ENCODE measurements at places on chromosomes 5 and 9.
A peak's percentile ranks its signal among the peaks of the same experiment; 100 is the strongest.

DNA sequence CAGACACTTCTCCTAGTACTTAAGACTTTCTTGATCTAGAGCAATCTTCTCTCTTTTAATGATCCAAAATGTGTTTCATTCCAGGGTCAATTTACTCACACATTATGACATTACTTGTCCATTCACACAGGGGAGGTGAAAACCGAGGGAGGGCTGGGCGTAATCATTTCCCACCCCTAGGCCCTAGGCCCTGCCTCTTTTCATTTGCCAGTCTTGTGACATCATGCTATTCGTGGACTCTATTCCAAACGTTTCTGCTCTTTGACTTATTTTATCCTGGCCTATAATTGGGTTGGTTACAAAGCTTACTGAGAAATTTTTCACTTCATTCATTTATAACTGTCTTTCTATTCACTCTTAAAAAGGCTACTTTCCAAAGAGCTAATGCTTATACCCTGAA, 2.4 kb downstream of the DCAF12 start:
- peak; percentile 91 for DNase-seq

- no peak for DNase-seq
Observed at GRCh38 chr5:155926031-155926430, 400.9 kb upstream of the SGCD start.

DNA sequence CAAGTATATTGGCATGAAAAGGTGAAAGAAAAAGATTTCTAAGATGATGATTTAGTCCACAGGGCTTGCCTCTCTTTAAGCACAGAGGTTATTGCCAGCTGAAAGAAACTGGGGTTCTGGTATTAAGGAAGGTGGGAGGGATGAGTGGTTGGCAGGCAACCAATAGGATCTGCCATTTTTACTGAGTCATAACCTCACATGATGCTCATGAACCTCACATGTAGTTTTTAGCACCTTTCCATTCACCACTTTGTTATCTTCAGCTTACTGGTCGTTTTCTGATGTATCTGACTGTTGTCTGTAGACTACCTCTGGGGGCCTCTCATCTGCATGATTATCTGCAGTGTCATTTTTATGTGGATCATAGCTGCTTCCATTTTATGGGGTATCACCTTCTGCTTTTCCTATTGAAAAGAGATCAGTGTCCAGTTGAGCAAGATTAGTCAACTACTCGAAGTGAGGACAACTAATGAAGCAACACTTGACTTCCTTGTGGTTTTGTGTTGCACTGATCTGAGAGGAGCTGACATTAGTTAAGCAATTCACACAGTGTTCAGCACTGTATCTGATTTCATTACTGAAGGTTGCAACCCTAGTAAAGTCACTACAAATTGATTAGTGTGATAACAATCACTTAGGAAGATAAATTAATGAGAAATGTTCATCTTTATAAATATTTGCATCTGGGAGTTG, 186.3 kb downstream of the SGCD start:
- DNase-seq = peak; percentile 45

DNA sequence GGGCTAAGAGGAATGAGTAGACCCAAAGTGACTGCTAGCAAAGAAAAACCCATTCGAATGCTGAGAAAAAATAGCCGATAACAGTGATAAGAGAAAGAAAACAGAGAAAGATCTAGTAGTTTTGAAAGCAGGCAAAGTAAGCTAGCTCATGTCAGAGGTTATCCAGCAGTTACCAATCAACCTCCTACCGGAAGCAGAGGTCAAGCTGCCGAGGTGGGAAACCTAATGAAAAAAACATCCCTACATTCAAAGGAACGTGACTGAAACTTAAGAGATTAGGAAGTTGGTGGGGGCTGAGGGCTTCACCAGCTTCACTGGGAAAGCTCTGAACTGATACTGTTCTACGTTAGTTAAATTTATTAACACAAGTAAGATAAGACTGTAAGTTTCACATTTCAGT, 32.6 kb downstream of the SSBP2 start:
- DNase-seq = no peak

GRCh38 chr9:107530679-107531078, 41.1 kb upstream of the KLF4 start:
- peak; percentile 73 for DNase-seq

GRCh38 chr9:137309368-137310188, 7.5 kb upstream of the NRARP start:
- no peak for DNase-seq

- DNase-seq = no peak
Observed at GRCh38 chr9:134712243-134712642, 70.6 kb downstream of the COL5A1 start.

DNA sequence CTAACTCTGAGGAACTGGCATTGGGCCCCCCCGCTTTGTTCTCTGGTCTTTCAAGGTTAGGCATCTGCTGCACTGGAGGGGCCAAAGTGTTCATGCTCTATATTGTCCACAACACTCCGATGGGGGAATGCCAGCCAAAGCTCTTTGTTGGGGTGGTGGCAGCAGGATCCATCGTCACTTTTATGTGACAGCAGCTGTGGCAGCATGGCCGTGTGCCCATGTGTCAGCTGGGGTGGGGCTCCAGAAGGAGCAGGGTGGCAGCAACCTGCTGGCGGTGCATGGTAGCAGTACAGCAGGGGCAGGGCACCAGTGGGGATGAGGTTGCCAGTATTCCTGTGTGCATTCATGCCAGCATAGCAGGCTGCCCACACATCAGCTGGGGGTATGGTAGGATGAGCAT, 28.2 kb downstream of the ITGA2 start:
- no peak for DNase-seq

DNA sequence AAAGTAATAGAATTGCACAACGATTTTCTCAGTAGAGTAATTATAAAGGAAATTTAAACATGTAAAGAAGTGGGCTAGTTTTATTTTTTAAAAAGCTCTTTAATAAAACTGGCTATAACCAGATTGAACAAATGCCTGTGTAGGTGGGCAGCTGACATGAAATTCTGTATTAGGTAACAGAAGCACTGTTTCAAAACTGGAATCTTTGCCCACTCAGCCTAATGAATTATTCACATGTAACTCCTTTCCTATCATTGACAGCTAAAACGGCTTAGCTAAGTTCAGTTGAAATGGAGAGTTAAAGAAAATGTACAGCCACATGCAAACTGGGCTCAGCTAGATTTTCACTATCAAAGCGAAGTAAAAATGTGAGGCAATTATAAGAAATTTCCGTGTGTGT, 1300.1 kb upstream of the ACO1 start:
- no peak for DNase-seq

DNA sequence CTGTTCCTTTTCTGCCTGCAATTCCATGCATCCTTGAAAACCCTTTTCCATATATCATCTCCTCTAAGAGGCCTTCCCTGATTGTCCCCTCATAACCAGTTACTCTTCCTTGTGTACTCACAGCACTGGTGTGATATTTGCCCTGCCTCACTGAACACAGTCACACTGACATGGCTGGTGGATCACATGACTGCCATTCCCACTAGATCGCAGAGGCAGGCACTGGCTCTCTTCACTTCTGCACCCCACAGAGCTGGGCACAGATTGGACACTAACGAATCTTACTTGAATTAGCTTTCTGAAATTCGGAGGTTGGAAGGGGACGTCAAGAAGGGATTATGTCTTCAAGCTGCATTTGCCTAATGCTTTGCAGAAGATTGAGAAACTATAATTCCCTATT, 208.0 kb downstream of the PAPPA start:
- DNase-seq = no peak

DNA sequence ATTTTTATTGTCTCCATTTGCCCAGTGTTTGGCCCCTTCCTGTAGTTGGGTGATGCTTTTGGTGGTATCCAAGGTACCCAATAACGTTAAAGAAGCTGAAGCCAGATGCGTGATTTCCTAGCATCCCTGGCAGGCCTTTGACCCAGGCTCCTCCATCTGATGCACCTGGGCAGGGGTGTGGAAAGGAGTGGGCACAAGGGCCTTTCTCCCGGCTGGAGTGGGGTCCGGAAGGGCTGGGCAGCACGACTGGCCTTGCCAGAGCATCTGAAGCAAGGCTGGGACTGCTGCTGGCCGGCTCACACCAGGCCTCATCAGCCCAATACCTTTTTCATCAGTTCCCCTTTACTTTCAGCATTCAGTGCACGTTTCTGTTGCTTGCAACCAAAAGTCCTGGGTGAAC, 220.2 kb downstream of the FANCC start:
- DNase-seq = no peak

DNA sequence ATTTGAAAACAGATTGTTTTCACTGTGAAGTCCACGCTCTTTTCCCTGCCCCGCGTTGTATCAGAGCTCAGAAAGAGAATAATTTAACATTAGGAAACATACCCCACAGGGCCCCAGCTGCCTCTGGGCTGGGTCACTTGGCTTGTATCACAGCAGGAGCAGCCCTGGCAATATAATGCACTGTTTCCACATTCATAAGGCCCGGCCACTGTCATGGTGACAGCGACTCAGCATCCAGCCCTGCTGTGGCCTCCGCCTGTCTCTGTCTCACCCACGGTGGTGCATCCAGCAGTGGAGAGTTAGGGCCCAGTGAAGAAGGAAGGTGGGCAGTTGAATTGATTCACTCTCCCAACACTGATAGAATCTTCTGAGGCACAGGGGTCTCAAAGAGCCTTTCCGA, 188.9 kb downstream of the NSG2 start:
- DNase-seq = no peak

GRCh38 chr9:92718086-92719001, 46.3 kb downstream of the BICD2 start:
- no peak for DNase-seq

DNA sequence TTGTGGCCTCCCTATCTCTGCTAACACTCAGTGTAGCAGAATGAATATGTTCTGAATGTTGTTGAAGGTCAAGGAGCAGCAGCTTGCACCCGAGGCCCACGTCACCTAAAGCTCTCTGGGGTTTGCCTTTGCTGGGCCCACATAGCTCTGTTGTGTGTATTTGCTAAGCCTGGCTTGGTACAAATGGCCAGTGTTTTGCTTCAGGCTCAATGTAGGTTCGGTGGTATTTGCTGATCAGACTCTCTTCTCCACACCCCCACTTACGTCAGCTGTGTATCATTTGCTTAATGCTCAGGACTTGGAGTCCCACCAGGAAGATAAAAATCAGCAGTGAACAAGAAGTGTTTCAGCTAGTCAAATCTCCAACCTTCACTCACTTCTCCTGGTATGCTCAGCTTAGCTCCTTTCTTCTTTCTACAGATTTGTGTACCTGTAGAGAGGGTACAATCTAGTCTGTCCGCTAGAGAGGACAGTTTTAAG, 4.8 kb upstream of the RFESD start:
- DNase-seq = no peak

DNA sequence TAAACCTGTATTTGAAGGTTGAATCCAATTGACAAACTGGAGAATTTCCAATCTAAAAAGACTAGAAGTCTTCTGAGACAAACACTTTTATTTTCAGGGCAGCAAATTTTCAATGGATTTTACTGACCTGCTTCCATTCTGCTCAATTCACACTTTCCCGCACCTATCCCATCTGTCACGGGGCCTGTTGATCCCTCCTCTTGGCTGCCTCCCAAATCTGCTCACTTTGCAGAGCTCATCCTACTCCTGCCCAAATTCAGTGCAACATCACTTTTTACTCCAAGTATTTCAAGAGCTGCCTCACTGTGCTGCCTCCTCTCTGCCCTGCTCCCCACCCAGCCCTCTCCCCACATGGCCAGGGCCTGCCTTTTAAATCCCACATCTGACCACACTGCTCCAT, 35.1 kb downstream of the GOLM1 start:
- no peak for DNase-seq

DNA sequence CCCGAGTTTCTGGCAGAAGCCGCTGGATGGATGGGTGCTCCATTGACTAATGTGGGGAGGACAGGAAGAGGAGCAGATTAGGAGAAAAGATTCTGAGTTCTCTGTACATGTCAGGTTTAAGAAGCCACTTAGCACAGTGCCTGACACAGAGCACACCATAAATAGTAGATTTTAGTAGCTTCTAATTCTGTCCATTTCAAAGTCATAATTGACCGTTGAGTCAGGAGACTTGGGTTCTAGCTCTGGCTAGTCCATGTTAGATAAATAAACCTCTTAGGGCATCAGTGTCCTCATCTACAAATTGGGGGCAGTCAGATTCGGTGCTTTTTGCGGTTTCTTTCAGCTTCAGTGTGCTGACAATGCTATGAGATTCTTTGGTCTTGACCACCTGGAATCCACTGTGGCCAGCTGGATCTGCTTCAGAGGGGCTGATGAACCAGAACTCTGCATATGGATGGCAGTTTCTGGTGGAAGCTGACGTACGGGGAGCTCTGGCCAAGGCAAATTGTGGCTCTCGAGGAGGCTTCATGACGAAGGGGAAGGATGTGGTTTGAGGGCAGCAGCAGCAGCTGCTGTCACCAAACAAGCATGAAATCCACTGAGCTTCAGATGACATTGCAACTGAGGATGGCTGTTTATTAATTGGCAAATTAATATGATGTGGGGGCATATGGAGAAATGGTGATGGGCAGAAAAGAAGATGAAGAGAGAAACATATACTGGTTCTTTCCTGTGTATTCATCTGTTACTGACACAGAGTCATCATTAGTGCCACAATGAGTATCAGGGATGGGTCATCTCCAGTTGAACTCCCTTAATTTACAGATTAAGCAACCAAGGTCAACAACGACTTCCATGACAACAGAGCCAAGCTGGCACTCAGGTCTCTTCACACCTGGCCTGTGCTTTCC, 134.4 kb downstream of the AOPEP start:
- peak; percentile 90 for DNase-seq

GRCh38 chr5:14663734-14664269, 716 bp upstream of the OTULIN start:
- no peak for DNase-seq

GRCh38 chr9:108213511-108213910, 642.3 kb downstream of the ACTL7B start:
- DNase-seq = peak; percentile 10

DNA sequence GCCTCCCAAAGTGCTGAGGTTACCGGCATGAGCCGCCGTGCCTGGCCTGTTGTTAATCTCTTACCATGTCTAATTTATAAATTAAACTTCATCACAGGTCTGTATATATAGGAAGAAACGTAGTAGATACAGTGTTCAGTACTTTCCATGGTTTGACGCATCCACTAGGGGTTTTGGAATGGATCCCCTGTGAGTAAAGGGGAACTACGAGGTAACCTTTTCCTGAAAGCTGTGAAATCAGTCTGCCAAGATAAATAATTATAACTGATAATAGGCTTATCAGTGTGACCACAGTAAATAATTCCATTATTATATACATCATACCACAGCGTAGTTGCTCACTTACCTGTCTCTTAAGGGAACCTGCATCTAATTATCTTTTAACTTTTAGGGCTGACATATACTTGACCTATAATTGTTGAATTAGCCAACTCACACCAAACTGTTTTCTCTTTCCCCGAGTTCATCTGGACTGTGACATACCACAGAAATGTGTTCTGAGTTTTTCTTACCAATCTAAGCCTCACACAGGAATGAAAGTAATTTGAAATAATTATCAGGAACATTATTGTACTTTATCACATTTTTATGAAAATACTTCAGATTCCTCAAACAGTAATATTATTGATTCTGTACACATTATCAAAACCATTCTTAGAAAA, 42.9 kb downstream of the DAPK1 start:
- no peak for DNase-seq

DNA sequence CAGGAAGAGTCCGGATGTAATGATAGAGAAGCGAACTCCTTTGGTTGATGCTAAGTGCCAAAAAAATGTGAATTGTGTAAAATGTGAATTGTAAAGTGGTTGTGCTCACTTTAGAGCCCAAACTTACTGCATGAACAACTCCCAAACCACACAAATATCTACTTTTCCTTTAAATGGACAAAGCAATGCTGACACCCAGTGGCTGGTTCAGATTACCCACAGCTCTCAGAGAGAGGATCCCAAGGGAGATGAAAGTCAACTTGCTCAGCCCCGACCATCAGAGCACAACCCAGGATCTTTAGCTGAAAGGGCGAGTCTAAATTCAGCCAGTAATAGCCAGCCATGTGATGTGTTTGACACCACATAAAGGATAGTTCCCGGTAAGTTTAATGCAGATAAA, 133.7 kb downstream of the NMUR2 start:
- DNase-seq = peak; percentile 52

Measured in NB4 (cell line).